ENCODE measurements at places on chromosomes 1 and 21.

- DNase-seq = no peak
These were observed 2.9 kb downstream of the CD247 start for GRCh38 chr1:167515461-167515860.

- no peak for DNase-seq
These were observed 29.9 kb downstream of the LDLRAD2 start for GRCh38 chr1:21841852-21842466.

- DNase-seq = no peak
These were observed 71.6 kb downstream of the ELAVL4 start for GRCh38 chr1:50180367-50180766.

- no peak for DNase-seq
These were observed 16.8 kb downstream of the LAMC1 start for GRCh38 chr1:183039985-183040447.

DNA sequence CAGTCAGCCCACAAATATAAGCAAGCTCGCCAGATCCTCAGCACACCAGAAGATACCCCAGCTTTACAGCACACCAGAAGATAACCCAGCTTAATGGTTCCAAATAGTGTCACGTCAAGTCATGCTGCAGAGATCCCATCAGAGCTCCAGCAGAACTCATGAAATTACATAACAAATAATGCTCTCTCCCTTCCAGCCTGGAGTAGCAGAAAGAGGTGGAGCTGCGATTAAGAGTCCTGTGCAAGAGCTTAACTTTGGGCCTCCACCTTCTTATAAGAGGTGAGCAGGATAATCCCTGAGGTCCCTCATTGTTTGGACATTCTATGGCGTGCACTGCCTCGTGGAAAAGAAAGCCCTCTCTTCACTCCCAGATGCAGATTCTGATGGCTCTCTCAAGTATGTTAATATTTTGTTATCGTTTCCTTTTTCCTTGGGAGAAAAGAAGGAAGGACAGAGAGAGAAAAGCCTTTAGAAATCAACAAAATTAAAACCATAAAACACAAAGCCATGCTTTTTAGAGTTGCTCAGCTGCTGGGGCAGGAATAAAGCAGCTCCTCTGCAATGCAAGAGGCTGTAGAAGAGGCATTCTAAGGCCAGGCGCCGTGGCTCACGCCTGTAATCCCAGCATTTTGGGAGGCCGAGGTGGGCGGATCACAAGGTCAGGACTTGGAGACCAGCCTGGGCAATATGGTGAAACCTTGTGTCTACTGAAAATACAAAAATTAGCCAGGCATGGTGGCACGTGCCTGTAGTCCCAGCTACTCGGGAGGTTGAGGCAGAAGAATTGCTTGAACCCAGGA is 59.1 kb downstream of the GLUL start:
- DNase-seq = no peak

GRCh38 chr1:244161236-244161510 is 110.1 kb downstream of the ZBTB18 start:
- no peak for DNase-seq

- no peak for DNase-seq
These were observed 126.3 kb upstream of the CXADR start for GRCh38 chr21:17386498-17386897.

DNA sequence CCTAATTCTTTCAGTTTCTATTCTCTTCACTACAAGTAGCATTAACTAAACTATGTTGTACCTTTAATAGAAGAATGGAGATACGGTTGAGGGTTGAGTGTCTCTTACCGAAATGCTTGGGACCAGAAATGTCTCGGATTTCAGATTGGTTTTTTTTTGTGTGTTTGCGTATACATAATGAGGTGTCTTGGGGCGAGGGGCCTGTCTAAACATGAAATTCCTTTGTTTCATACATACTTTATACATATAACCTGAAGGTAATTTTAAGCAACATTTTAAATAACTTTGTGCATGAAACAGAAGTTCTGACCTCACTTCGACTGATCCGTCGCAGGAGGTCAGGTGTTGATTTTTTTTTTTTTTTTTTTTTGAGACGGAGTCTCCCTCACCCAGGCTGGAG is 36.3 kb upstream of the MYOCOS start:
- DNase-seq = no peak

DNA sequence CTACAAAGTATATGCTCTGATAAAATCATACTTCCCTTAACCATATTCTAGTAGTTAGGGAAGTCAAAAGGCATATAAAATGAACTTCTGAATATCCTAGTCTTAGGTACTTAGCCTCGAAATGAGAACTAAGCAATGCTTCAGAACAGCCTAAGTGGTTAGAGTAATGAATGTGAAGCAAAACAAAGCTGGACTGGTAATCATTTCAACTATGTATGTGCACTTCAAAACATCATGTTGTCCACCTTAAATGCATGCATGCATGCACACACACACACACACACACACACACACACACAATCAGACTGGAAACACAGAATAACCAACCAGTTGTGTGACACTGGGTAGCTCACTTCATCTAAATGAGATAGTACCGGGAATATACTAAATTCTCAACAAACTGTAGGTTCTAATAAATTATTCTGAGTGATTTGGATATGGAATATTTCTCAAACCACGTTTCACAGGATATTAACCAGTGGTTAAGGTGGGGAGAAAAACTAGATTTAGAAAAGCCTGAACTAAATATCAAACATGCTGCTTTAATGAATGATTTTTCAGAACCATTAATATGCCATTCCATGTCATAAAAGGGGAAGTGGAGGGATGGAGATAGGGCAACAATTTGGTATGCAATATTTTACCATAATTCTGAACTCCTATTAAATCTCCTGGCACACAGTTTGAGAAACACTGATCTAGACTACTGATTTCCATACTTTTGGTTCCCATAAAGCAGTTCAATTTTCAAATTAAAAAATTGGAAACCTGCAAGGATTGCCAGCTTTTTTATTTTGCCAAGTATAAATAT is 19.5 kb downstream of the RNF115 start:
- DNase-seq = no peak

GRCh38 chr1:69994241-69994640 is 211.1 kb downstream of the LRRC40 start:
- DNase-seq = no peak

GRCh38 chr1:247358920-247359319 is 27.3 kb upstream of the ZNF496 start:
- DNase-seq = no peak

DNA sequence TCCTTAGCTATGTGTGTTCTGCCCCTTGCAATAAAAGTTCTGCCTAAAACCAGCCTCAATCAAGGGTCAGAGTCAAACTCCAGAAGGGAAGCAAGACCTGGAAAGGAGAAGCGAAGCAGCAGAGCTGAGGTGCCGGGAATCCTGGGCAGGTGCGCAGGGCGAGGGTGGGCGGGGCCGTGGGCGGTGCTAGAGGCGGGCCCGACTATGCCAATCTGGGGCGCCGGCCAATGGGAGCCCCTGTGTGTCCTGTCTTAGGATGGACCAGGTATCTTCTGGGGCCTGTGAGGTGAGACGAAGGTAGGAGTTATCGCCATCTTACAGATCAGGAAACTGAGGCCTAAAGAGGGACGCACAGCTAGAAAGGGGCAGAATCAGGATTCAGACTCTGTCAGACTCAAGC is 120.3 kb downstream of the PTPRU start:
- no peak for DNase-seq

- DNase-seq = no peak
These were observed 129.6 kb upstream of the COA6 start for GRCh38 chr1:234243521-234244260.

DNA sequence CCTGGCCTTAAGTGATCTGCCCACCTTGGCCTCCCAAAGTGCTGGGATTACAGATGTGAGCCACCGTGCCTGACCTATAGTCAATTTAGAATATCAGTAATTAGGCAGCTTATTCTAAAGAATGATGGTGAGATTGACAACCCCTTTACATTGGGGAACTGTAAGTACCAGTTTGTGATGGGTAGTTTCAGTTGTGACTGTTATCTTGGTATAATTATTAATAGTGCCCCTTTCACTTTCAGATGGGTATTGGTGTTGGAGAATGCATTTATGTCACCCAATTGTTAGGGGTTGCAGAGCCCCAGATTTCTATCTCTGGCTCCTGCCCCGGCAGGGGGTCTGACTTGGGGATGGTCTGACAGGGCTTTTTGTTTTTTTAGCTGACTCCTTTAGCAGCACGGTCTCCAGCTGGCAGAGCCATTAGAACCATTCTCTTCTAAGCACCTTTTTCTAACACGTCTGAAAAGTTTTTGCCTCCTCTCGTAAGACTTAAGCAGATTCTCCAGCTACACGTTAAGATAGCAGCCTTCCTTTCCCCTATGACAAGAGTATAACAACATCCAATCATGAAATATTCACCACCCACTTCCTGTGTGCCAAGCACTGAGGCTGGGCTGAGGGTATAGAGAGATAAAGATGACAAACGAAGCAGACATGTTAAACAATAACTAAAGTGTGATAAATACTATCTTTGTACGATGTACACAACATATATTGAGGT is 157.8 kb downstream of the SDCCAG8 start:
- no peak for DNase-seq

GRCh38 chr21:35254006-35254764 is 205.1 kb upstream of the RUNX1 start:
- no peak for DNase-seq

- DNase-seq = no peak
These were observed 3.8 kb downstream of the PTPN7 start for GRCh38 chr1:202156590-202156989.

- DNase-seq = no peak
These were observed 59.8 kb downstream of the FAAP20 start for GRCh38 chr1:2134621-2135307.

GRCh38 chr21:45847870-45848269 is 133.7 kb upstream of the COL6A1 start:
- no peak for DNase-seq
